ENCODE measurements at places on chromosomes 2 and 18. TPM values are rescaled to one million over a fixed set of nuclear protein-coding genes. Genes with fewer than 3 reads are reported as not detected.

Gene NEU4
- total RNA-seq, result 0.36 TPM

Gene GNLY
- total RNA-seq, result 22.8 TPM

Gene HIBCH
- total RNA-seq, result 37.8 TPM

Gene PPP1R1C
- total RNA-seq, result not detected

Gene LONRF2
- total RNA-seq, result not detected

Gene CHRND
- total RNA-seq, result not detected

Gene SLC9A4
- 0.10 TPM for total RNA-seq

Gene CAPN14
- 0.19 TPM for total RNA-seq

Gene EPHA4
- 7.0 TPM for total RNA-seq

Gene FRZB
- not detected for total RNA-seq

Gene MREG
- total RNA-seq, result 10.4 TPM

Gene UGT1A4
- not detected for total RNA-seq

Gene TANK
- total RNA-seq, result 74.1 TPM

Gene PIGN
- total RNA-seq, result 27.8 TPM

Gene ACVR1C
- 1.3 TPM for total RNA-seq

Gene UGT1A3
- not detected for total RNA-seq

Gene IL18RAP
- total RNA-seq, result 9.0 TPM

Gene CRYBA2
- total RNA-seq, result not detected

Gene KCNS3
- 0.19 TPM for total RNA-seq

Gene EMILIN1
- 0.51 TPM for total RNA-seq

Gene ZNF521
- total RNA-seq, result not detected

Gene CPLX4
- total RNA-seq, result not detected

Gene NETO1
- not detected for total RNA-seq

Gene C18orf54
- 12.2 TPM for total RNA-seq

Gene NR4A2
- total RNA-seq, result 10.0 TPM

Gene TYW5
- total RNA-seq, result 9.8 TPM

Gene MALL
- total RNA-seq, result 0.31 TPM

Gene MAP3K19
- not detected for total RNA-seq

Gene NEU2
- total RNA-seq, result not detected

Gene CRYGD
- total RNA-seq, result not detected

Gene SPC25
- total RNA-seq, result 47.1 TPM

Measured in activated CD4-positive, alpha-beta memory T cell treated with anti-CD3 and anti-CD28 coated beads for 36 hours (primary cell).